NCI-H774 (cell line): ENCODE measurements at places on chromosomes 16 and 17.

GRCh38 chr16:19909750-19910322 is 25.2 kb upstream of the GPRC5B start:
- no peak for DNase-seq

GRCh38 chr16:68385371-68385770 is 62.9 kb downstream of the SMPD3 start:
- no peak for DNase-seq

DNA sequence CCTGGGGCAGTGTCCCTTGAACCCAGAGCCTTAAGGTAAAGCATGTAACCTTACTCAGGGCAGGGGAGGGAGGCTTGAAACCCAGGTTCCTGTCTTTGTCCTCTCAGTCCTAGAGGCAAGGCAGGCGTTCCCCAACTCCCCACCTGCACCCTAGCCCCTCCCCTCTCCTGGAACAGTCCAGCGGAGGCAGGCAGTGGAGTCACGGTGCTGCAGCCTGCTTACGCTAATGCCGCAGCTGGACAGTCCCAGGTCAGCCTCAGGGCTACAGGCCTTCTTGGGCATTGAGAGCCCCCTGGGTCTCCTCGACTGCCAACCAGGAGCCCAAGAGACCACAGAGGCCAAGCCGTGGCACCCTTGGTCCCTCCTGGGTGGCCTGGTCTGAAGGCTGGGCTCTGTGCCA is 6.8 kb upstream of the CD300A start:
- no peak for DNase-seq

- no peak for DNase-seq
These were observed 671.1 kb downstream of the WWOX start for GRCh38 chr16:78770353-78771091.

- DNase-seq = peak; percentile 69
These were observed 48.3 kb downstream of the BAIAP2 start for GRCh38 chr17:81083125-81083765.

GRCh38 chr17:45040459-45040858 is 11.0 kb downstream of the DCAKD start:
- no peak for DNase-seq

- no peak for DNase-seq
These were observed 16.2 kb downstream of the KIF19 start for GRCh38 chr17:74342224-74342623.

GRCh38 chr16:11402051-11402744 is 56.9 kb downstream of the RMI2 start:
- DNase-seq = no peak

GRCh38 chr17:56928586-56928985 is 14.7 kb upstream of the TRIM25 start:
- no peak for DNase-seq

GRCh38 chr17:5429191-5429887 is 9.4 kb downstream of the RPAIN start:
- DNase-seq = peak; percentile 3

DNA sequence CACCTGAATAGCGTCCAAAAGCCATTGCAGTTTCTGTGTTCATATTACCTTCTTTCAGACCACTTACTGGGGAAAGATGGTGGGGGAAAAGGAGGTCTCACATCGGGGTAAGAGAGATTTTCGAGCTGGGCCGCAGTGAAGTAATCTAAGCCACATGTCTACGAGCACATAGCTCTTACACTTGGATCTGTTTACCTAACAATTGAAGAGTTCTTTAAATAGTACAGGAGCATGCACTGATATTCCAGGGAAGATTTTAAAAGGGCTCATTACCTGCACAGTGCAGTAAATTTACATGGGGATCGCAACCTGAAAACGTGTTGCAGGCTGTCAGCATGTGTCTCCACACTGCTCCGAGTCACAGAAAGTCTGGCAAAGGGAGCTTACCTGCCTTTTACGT is 12.6 kb downstream of the MAF start:
- DNase-seq = no peak

- no peak for DNase-seq
These were observed 40.6 kb downstream of the STH start for GRCh38 chr17:46039592-46040186.

DNA sequence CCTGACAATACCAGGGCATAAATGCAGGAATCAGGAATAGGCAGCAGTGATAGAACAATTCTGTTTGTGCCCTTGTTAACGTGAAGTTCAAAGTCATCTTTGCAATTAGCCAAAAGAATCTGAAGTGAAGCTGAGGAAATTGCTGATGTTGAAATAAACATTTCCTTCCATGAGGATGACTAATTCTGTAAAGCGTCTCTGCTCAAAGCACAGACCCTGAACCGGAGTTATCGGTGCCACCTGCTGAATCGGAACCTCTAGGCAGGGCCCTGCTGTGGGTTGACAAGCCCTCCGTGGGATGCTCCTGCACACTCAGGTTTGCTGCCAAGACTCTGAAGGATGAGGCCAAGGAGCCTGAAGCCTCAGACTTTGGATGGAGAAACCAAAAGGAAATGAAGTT is 37.0 kb upstream of the CDH1 start:
- DNase-seq = no peak

GRCh38 chr16:53654946-53655345 is 48.7 kb downstream of the RPGRIP1L start:
- no peak for DNase-seq

GRCh38 chr17:39404542-39405378 is 3.3 kb upstream of the FBXL20 start:
- DNase-seq = no peak

GRCh38 chr16:88354229-88355092 is 28.3 kb upstream of the ZNF469 start:
- DNase-seq = no peak

DNA sequence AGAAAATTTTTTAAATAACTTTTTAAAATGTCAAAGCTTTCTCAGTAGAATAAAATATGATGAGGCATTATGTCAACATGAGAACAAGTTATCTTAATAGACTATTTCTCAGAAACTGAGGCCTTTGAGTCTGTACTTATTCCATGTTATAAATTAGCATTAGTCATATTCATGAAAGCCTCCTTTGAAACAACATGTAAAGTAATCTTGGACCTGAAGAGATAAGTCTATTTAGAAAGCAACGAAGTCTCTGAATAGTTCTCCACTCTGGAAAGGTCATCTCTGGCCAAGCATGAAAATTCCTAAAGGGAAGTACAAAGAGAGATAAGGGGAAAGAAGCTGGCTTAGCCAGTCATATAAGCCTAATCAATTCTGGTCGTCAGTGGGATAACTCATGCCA is 150.8 kb downstream of the CYB561 start:
- DNase-seq = no peak

GRCh38 chr17:7912927-7913524 is 3.1 kb downstream of the RNF227 start:
- peak; percentile 15 for DNase-seq

DNA sequence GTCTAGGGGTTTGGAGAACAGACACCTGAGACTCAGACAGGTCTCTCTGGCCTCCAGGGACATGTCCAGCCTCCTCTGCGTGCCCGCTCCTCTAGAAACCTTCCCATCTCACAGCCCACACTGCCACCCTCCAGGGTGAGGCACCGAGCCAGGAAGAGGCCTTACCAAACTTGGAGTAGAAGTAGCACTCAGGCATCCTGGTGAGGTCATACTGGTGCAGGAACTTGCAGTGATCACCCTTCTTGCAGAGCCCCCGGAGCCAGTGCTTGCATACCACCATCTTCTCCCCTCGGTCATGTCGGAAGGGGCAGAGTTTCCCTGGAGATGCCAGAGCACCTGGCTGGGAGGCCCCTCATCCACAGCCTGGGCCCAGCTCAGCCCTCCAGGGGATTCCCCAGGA is 4.2 kb downstream of the CPSF4L start:
- no peak for DNase-seq

DNA sequence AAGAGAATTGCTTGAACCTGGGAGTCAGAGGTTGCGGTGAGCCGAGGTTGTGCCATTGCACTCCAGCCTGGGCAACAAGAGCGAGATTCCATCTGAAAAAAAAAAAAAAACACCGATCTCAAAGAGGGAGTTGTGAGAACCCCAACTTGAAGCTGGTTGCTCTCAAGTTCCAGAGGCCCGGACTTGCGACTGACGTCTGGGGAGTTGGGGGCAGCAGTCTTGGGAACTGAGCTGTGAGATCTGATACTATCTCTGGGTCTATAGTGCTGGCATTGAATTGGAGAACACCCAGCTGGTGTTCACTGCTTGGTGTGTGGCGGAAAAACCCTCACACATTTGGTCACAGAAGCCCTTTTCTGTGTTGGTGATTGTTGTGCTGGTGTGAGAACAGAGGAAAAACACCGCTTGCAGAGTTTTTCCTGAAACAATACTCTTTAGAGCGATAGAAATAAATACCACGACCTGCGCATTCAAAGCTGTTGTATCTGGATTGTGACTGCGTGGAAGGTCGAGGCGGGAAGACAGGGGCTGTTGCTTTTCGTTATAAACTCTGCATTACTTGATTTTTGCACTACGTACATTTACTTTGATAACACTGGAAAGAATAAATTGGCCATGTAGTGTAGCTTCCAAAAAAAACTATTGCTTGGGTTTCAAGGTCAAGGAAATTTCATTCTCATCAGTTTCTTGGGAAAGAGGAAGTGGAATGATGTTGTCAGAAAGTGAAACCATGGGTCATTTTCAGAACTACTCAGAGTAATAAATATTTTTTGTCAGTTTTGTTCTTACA is 8.8 kb downstream of the SCIMP start:
- no peak for DNase-seq

DNA sequence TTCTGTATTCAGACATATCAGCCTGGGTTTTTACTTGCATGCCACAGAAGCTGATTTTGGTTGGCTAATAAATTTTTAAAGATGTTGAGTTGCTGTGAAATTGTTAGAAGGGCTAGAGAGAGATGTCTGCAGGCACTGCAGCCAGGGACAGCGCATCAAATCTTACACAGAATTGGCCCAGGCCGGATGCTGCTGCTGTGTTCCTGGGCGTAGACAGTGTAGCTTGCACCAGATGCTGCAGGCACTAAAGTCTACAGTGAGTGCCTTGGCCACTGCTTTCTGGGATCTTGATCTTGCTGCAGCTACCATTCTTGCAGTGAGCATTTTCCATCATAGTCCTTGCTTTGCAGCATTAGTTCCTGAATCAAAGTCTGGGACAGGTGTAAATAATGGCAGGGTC is 169.9 kb downstream of the SPECC1 start:
- no peak for DNase-seq

- DNase-seq = no peak
These were observed 5.8 kb upstream of the RSL1D1 start for GRCh38 chr16:11857161-11857560.

- no peak for DNase-seq
These were observed 164.1 kb downstream of the CDH8 start for GRCh38 chr16:61871837-61872777.

DNA sequence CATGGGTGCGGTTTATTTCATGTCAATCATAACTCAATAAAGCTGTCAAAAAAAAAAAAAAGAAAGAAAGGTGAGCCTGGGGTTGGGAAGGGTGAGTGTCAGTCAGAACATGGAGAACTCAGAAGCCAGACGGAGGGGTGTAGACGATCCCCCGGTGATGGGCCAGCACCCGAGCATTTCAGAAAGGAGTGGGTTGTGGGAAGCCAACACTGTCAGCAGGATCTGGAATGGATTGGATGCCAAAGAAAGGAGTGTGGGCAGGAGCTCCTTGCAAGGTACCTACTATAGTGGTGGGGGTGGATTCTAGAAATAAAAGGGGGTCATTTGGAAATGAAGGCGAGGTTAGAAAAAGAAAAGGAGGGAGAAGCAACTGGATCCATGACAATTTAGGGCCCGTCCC is 19.8 kb upstream of the SCIMP start:
- no peak for DNase-seq

DNA sequence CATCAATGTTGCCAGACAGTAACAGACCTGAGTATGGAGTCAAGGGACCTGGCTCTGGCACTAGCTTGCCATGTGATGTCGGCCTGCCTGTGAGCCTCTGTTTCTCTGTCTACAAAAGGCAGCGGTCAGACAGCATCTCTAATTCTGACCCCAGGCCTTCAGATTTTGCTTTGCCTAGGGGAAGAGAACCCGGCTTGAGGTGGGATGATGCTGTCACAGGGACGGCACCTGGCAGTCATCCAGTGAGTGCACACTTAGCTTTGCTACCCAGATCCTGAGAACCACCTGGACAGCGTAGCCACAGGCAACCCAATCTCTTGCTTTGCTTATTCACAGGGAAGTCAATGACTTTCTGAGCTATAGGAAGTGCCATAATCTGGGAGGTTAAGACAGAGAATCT is 135.2 kb upstream of the SALL1 start:
- no peak for DNase-seq

GRCh38 chr16:12026741-12027490 is 50.4 kb downstream of the SNX29 start:
- DNase-seq = peak; percentile 63

GRCh38 chr17:59756236-59756818 is 48.9 kb downstream of the VMP1 start:
- DNase-seq = no peak

GRCh38 chr17:3529817-3530741 is 27.5 kb downstream of the TRPV3 start:
- DNase-seq = no peak

- no peak for DNase-seq
These were observed 4.9 kb downstream of the SLFN14 start for GRCh38 chr17:35555691-35556090.

- no peak for DNase-seq
These were observed 797 bp upstream of the RAB11FIP3 start for GRCh38 chr16:424623-425081.

- no peak for DNase-seq
These were observed 69.6 kb upstream of the HS3ST3A1 start for GRCh38 chr17:13671341-13671740.

GRCh38 chr17:41810659-41811548 is 845 bp downstream of the P3H4 start:
- DNase-seq = no peak

DNA sequence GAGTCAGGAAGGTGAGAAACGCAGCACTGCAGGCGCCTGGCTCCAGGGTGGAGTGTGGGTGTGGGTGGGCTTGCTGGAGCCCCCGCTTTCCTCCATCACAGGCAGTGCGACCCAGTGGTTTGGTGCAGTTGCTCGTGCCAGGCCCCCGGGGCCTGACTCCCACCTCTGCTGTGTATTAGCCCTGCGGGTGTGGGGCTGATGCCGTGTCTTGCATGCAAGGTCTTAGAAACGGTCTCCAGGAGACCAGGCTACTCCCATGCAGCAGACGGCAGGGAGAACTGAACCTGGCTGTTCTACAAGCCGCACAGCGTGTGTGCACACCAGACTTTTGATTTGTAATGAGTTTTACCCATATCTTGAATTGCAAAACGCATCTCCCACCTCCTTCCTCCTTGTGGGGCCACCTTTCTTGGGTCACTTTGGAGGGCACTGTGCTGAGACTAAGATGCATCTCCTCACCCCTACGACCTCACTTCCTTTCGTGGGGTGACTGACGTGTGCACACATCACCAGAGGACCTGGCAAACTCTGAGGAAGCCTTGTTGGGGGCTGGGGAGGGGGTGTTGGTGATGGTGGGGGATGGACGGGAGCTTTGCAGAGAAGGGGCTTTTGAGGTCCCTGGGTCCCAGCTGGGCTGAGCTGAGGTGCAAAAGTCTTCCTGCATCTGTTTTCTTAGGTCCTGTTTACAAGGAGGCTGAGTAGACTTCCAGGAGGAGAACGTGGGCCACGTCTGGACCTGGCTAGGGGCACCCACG is 101.8 kb upstream of the TNRC6C start:
- no peak for DNase-seq
